Stimulated activated CD4-positive, alpha-beta T cell treated with anti-CD3 and anti-CD28 coated beads, Interleukin-15, amount 100 ng/mL, for 1 hour (primary cell): ENCODE measurements at places on chromosomes 2 and 18.

DNA sequence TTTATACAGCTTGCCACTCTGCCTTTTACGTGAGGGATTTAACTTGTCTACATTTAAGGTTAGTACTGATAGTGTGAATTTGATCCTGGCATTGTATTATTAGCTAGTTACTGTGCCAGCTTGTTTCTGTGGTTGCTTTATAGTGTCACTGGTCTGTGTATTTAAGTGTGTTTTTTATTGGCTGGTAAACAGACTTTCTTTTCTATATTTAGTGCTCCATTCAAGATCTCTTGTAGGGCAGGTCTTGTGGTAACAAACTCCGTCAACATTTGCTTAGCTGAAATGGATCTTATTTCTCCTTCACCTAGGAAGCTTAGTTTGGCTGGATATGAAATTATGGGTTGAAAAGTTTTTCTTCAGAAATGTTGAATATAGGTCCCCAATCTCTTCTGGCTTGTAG, 1971.0 kb upstream of the LRRTM1 start:
- DNase-seq: no peak

DNA sequence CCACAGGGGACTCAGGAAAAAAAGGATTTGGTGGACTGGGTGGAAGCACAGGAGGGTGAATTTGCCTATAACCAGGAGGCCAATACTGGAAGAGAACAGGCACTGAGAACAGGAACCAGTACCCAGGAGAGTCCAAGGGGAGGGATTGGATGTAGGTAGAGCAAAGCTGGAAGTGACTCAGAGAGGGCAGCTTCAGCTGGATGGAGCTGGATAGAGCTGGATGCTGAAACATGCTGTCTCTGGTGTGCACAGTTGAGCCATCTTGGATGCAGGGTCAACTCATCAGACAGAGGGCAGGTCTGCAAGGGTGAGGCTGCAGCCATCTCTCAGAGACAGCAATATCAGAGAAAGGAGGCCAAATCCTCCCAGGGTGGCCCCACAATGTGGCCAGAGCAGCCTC, 134.0 kb downstream of the GALNT14 start:
- no peak for DNase-seq

GRCh38 chr2:241870611-241871537, 1.3 kb downstream of the RTP5 start:
- DNase-seq: no peak

- DNase-seq: no peak
Observed at GRCh38 chr2:8111193-8111592, 570.7 kb upstream of the ID2 start.

- no peak for DNase-seq
Observed at GRCh38 chr2:1990724-1991123, 246.4 kb upstream of the PXDN start.

DNA sequence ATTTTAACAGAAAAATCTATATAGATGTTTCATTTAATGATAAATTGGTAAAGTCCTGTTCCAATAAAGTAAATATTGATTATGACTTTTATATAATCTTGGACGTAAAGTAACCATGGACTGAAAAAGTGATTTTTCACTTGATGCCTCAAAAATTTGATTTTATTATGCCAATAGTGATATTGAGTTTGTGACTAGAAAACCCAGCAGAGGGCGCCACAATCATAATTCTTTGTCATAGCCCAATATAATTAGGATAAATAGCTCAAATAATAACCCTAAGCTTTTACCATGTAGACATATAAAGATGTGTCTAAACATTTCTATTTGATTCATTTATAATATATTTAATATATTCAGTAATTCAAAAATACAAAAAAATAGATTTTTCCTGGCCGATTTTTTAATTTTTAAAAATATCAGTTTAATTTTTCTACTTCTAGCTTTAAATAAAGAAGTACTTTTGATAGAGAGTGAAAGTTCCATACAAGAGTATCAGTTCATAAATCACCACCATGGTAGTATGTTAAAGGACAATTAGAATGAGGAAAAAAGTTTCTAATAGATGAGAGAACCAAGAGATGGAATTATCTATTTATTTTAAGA, 30.7 kb downstream of the CAMKMT start:
- DNase-seq: no peak

GRCh38 chr2:5984946-5985345, 292.8 kb downstream of the SOX11 start:
- no peak for DNase-seq

DNA sequence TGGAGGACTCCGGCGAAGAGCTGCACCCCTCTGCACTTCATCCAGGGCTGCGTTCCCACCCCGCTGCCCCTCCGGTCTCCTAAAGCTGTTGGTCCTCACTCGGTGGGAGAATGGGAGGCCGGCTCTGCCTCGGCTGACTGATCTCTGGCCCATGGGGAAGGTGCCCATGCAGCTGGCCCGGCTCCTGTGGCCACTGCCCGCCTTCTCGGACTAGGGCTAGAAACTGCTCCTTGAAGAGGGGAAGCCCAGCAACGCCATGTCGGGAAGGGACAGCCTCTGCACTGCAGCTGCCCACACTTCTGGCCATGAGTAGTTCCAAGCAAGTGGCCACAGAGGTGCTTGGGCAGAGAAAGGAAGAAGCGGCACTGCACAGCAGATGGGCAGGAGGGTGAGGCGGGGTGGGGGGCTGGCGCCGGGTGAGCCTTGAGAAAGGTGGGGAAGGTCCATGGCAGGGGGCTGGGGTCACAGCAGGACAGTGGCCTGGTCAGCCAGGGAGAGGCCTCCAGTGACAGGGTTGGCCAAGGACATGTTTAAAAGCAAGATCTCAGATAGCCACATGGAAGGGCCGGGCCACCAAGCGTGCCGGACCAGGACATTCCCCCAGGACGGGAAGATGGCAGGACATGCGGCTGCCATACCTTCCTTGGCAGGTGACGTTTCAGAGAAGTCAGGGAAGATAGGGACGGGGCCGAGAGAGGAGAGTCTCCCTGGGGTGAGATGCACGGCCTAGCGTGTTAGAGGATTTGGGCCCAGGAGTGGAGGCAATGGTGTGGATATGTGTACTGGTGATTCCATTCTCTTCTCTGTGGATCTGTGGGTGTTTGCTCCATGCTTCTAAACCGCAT, 158.8 kb upstream of the HDAC4 start:
- DNase-seq: no peak

DNA sequence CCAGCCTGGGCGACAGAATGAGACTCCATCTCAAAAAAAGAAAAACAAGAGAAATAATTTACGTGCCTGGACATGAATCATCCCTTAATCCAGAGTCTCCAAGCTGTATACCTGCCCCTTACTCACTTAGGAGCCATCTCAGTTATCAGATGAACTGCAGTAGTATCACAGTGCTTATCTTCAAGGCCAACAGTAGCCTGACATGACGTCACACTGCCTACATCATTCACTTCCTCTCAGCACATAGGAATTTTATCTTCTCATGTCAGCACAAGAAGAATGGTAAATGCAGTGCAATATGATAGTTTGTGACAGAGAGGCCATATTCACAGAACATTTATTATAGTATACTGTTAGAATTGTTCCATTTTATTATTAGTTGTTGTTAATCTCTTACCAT, 216.6 kb downstream of the SS18 start:
- DNase-seq: no peak

DNA sequence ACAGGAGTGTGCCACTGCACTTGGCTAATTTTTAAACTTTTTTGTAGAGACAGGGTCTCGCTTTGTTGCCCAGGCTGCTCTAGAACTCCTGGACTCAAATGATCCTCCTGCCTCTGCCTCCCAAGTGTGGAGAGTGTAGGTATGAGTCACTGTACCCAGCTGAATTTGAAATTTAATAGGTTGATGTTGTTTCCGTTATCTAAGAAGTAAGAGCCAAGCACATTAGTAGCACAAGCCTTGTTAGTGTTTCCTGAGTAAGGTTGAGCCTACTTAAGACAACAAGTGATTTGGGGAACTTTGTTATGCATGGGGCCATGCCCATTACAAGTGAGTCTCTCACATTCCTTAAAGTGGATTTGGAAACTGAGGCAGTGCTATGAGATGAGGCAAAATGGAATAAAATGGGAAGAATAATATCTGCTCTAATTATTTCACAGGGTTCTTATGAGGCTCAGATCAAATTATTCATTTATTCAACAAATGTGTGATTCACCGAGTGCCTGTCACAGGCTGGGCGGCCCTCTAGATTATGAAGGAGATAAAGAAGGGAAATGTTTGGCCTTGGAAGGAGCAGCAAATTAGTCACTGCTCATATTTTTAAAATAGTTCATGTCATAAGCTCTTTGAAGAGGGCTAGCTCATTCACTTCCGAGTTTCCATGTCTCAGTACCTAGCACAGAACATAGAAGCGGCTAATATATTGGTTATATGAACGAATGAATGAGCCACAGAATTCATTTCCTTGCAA, 217.2 kb downstream of the LDLRAD4 start:
- DNase-seq: no peak

DNA sequence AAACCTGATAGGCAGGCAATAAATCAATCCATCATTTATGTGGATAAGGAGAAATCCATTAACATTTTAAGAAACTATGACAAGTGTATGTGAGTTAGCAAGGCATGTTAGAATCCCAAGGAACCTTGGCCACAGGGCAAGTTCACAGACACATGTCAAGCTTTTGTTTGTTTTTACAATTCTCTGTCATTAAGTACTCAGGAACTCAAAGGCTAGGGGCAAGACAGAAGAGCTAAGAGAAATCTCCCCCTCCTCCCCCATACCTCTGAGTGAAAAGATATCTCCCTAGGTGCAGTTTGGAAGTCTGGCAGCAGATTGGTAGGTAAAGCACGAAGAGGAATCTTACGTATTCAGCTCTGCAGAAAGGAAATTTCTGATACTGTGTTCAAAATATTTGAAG, 348.1 kb downstream of the IRS1 start:
- no peak for DNase-seq

- no peak for DNase-seq
Observed at GRCh38 chr18:43744960-43745745, 467.9 kb upstream of the SYT4 start.

- no peak for DNase-seq
Observed at GRCh38 chr2:39706945-39707344, 41.2 kb downstream of the TMEM178A start.

DNA sequence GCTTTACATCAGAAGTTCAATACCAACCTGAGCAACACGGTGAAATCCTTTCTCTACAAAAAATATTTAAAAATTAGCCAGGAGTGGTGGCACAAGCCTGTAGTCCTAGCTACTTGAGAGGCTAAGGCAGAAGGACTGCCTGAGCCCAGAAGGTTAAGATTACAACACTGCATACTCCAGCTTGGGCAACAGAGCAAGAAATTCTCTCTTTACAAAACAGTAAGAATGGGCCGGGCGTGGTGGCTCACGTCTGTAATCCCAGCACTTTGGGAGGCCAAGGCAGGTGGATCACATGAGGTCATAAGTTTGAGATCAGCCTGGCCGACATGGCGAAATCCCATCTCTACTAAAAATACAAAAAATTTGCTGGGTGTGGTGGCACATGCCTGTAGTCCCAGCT, 113.2 kb downstream of the USP34 start:
- DNase-seq: no peak

GRCh38 chr2:108925735-108926134, 63.3 kb downstream of the EDAR start:
- no peak for DNase-seq

DNA sequence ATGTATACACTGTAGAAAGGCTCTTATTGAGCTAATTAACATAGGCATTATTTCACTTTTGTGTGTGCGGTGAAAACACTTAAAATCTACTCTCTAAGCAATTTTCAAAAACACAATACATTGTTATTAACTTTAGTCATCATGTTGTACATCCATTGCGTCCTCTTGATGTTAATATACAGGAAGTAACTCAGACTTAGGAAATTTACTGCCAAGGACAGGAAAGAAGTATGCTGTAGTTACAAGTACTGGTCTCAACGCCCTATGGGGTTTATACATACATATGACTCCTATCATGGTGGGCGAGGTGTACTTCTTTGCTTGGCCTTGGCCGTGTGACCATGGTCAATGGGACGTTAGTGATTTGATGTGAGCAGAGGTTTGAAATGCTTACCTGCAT, 15.5 kb downstream of the SCTR start:
- DNase-seq: no peak

GRCh38 chr2:158795195-158795924, at the start of gene DAPL1:
DAPL1 (plus strand) TSS chr2:158795317; CDS start chr2:158795373, 56 bp downstream.
- no peak for DNase-seq

GRCh38 chr2:200438251-200438650, 71.6 kb downstream of the KCTD18 start:
- DNase-seq: no peak
